ENCODE measurements at places on chromosomes 4 and X.

DNA sequence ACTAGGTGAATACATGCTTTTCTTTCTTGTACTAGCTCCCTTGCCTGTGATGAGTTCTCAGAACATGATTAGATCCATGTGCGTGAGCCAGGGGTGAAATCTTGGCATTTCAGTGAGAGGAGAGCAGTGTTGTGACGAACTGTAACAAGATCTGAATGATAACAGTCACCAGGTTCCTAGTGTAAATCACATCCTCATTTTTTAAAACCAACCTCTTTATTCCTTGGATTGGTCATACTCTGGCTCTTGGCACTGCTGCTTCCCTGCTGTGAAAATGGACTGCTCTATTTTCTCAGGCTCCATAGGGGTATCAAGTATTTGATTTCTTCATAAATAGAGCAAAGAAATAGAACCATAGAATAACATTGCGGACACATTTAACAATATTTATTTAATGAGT is 206.3 kb downstream of the SLC4A4 start:
- no peak for DNase-seq

GRCh38 chr4:177175473-177175872 is 134.2 kb upstream of the NEIL3 start:
- DNase-seq: no peak

- DNase-seq: no peak
These were observed 156.2 kb upstream of the SLC7A11 start for GRCh38 chr4:138398322-138398721.

DNA sequence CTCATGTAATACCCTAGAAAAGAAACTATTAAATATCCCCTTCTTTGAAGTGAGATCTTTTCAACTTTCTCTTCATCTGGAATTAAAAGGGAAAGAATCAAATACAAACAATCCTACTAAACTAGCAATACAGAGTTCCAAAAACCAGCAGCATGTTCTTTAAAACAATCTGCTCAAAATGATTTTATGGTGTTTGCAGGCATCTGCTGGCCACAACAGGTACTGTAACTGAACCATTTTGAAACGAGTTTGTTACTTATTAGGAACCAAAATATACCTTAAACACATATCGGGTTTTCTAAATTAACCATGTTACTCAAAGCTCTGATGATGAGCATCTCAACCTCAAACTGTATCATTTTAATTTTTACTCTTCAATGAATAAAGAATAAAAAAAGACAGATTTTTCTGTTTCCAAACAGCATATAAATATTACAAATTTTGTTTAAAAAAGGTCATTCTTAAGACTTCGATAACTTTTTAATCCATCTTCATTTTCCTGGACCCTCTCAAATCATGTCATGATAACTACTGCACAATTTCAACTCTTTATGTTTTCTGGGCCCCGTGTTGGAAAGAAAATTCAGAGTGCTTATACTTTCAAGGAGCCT is 56.5 kb downstream of the ARAP2 start:
- peak; percentile 68 for DNase-seq

DNA sequence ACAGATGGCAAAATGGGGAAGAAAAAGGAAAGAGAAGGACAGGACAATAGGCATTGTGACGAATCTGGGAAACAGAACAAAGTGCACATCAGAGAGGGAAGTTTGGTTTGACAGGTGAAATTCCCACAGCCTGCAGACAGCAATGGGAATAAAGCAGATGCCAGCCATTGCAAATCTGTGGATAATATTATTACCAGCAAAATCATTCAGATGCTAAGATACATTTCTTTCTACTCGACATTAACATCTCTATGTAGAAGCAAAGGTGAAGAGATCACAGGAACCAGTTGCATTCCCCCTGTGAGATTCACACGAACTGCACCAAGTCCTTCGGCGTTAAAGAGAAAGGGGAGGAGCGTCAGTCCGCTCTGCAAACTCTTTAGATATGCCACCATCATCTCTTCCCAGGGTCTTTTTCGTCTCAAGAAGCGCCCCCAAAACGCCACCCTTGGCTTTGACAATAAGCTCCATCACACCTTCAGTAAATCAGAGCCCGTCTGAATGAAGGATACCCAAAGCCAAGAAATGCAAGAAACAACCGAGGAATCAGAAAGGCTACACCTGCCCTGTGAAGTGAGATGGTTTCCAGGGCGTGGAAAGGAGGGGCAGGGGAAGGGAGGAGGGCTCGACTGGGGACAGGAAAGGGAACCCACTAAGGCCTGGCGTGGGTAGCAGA is 1.9 kb downstream of the NEUROG2 start:
- peak; percentile 64 for DNase-seq

- DNase-seq: no peak
These were observed 30.4 kb downstream of the PLS3 start for GRCh38 chrX:115591420-115591819.

GRCh38 chr4:150032541-150032940 is 45.7 kb upstream of the DCLK2 start:
- no peak for DNase-seq

GRCh38 chr4:8113611-8114377 is 44.8 kb downstream of the ABLIM2 start:
- DNase-seq: no peak
